Naive thymus-derived CD4-positive, alpha-beta T cell (primary cell): ENCODE measurements at places on chromosomes 12 and 14. TPM values are rescaled to one million over a fixed set of nuclear protein-coding genes. Genes with fewer than 3 reads are reported as not detected.

The GPR132 gene
- total RNA-seq = 37.8 TPM

The VASH1 gene
- total RNA-seq = 1.7 TPM

The KRT7 gene
- total RNA-seq = not detected

The SDSL gene
- not detected for total RNA-seq

The SIX6 gene
- total RNA-seq = not detected

The MYH7 gene
- total RNA-seq = not detected

The FLRT2 gene
- not detected for total RNA-seq

The TMEM229B gene
- 28.2 and 32.2 TPM in 2 replicates for total RNA-seq

The CNTN1 gene
- total RNA-seq = not detected

The DHRS2 gene
- total RNA-seq = not detected

The LBHD2 gene
- not detected for total RNA-seq

The CD27 gene
- 119 and 130 TPM in 2 replicates for total RNA-seq

GRCh38 chr12:10719482-10719881 is 3.6 kb downstream of the YBX3 start:
- DNase-seq = no peak

DNA sequence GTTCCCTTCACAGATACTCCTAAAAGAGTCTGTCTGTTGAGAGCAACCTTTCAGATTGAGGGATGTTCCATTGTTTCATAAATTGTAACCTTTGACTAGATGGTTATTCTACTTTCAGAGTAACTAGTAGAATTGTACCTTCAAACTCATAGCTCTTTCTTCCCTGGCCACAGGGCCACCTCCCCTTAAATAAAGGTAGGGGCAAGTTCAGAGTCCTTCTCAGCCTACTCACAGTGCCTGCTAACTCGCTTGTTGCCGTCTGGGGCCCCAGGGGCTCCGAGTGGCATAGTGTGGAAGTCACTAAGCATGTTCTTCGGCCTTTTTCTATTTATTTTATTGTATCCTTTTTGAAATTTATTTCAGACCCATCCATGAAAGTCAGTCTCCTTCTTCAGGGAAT is 250.4 kb downstream of the ALX1 start:
- no peak for DNase-seq

GRCh38 chr14:20624495-20625070 is 16.9 kb downstream of the OR6S1 start:
- DNase-seq = peak; percentile 48

GRCh38 chr12:69527506-69528272 is 57.5 kb downstream of the FRS2 start:
- no peak for DNase-seq

DNA sequence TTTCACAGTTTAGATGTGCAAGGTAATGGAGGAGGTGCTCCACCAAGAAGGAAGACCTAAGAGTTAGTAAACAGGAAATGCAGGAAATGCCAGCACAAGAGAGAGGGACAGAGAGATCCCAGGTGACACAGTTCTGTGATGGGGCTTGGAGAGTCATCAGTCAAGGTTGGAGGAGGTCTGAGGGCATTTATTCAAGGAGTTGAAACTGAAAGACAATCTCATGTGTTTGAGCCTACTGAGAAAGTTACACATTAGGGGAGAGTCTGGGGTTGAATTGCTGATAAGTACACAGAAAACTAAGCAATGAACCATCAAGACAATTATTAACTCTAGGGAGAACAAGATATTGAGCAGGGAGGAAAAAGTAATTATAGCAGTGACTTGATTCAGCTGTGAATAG is 138.5 kb downstream of the ANO6 start:
- DNase-seq = no peak

DNA sequence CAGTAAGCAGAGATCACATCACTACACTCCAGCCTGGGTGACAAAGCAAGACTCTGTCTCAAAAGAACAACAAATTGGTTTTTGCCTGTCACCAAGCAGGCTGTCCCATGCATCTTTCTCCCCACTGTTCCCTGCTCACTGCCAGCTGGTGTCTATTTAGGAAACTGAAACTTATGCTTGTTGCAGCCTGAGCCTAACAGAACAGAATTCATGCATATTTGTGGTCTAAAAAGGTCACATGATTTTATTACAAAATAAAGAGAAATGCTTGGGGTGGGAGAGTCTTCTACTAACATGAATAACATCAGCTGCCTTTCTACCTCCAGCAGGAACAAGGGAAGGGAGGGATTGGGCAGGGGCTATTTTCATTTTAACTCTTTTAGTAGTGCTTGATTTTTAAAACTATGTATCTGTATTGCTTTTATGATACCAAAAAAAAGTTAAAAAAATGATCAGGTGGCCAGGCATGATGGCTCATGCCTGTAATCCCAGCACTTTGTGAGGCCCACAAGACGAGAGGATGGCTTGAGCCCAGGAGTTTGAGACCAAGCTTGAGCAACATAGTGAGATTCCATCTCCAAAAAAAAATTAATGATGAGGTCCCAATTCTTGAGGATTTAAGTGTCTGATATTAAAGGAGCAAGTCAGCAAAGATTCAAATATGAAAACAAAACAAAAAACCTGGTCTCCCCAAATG is 923 bp downstream of the STAT2 start:
- no peak for DNase-seq

GRCh38 chr14:35826218-35826951 is at the start of gene BRMS1L:
BRMS1L (plus strand) TSS chr14:35826338; CDS start chr14:35826517, 179 bp downstream.
- peak; percentile 88 for DNase-seq

GRCh38 chr14:94407906-94408305 is 19.5 kb upstream of the SERPINA1 start:
- no peak for DNase-seq

DNA sequence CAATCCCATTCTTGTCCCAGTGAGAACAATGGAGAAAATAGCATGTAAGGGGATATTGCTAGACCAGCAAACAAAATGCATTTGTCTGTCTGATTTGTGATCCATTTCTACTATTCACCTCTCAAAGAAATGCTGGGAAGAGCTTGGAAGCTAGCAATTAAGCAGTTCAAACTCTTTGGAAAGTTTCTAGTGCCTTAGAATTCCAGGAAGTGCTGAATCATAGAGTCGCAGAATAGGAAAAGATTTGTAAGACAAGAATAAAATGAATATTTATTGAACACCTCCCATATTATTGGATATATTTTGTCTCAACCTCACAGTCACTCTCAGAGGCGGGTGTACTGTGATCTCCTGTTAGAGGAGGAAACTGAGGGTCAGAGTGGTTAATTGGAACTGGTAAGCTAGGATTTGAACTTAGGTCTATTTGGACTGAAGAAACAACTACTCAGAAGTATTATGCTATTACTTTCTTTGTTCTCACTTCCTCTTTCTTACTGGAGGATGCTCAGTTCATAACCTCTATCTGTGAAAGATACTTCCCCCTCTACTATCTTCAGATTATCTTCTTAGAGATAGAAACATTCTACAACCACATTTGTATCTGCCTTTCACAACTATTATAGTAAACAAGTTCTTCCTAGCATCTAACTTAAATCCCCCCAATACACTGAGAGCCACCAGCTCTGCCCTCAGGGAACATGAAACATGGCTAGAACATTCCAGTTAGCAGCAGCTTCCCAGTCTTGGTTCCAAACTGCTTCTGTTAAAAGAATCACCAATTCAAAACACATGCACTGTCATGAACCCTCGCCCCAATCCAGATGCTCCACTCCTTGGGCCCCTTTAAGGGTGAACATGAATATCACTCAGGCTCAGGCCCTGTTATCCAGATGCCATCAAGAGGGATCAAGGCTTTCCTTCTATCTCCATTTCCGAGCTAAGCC is 64.2 kb downstream of the DRAM1 start:
- no peak for DNase-seq

GRCh38 chr12:95057424-95057823 is 16.0 kb downstream of the NR2C1 start:
- DNase-seq = no peak

- DNase-seq = no peak
These were observed 162.7 kb downstream of the GRIP1 start for GRCh38 chr12:66516133-66516532.

- DNase-seq = no peak
These were observed 116.2 kb downstream of the EGLN3 start for GRCh38 chr14:33834466-33835260.

DNA sequence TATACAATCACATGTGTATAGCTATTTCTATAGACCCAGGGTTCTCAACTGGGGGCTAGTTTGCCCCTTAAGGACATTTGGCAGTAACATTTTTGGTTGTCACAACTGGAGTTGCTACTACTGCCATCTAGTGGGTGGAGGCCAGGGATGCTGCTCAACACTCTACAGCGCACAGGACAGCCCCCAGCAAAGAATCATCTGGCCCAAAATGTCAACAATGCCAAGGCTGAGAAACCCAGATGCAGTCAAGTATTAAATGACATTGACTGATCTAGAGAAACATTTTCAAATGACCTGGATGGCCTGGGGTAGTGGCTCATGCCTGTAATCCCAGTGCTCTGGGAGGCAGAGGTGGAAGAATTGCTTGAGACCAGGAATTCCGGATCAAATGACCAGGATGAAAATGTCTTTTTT is 5.8 kb downstream of the WSB2 start:
- DNase-seq = peak; percentile 35

DNA sequence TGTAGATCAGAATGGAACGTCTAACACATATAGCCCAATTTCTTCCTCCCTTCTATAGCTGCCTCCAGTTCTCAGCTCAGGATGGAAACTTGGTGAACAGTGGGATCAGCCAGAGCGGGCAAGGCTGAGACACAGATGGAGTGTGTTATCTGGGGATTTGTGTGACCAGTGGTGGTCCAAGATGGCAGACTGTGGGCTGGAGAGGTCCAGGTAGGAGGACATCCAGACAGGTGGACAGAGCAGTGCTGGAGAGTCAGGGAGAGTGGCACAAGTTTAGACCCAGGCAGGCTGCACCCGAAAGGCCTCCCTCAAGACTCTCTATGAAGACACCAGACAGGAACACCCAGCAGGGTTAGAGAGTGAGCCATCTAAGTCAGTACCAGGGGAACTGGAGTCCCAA is 116.1 kb upstream of the CPSF6 start:
- DNase-seq = no peak

DNA sequence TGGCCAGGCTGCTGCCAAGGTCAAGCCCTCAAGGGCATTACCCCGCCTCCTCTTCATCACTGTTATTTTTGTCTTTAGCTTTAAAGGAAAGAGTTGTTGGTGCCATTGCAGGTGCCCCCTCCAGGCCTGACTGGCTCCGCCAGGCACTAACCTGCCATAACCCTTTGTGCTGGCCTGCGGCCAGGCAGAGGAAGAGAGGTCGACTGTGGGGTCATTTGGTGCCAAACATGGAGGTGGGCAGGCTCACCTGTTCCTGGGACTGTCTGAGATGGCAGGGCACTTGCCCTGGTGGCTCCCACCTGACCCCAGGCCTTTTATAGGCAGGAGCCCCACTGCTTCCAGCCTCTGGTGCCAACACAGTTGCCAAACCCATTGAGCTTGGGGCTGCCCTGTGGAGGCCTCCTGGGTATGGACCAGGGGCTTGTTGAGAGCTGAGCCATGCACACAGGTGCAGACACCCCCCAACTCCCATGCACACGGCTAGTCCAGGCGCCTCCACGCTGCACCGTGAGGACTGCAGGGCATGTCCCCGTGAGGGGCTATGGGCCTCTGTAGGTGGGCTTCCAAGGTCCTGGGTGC is 29.4 kb upstream of the PLD4 start:
- no peak for DNase-seq

DNA sequence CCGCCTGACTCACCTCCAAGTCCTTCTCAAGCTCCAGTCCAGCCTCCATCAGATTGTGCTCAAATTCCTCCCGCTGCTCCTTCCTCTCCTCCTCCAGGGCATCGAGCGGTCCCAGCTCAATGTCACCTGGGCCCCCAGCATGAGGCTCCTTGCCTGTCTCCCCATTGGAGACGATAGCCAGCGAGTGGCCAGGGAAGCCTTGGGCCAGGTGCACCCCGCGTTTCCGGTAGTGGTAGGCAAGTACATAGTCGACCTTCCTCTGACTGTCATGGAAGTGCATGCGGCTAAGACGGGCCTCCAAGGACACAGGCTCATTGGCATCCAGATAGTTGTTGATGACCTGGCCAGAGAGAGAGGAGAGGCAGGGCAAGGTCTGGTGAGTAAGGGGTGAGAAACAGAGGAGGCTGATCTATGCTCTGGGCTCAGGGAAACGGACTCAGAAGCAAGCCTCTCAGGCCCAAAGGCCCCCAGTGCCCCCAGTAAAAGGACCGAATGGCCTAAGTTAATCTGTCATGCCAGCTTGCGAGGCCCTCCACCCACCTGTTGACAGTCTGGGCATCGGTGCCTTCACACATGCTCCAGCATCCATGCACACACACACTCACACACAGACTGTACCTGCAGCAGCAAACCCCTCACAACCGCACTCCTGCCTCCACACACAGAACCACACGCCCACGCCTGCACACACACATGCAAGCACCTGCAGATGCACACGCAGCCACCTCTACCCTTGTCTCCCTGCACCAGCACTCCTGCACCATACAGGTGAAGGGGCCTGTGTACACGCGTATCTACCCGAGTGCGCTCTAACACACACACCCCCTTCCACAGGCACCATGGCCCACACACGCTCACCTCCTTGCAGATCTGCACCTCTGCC is 23.8 kb downstream of the ANO2 start:
- DNase-seq = no peak
